Right forelimb (tissue), 1 donor: ENCODE measurements at places on chromosomes 1 and 21.

DNA sequence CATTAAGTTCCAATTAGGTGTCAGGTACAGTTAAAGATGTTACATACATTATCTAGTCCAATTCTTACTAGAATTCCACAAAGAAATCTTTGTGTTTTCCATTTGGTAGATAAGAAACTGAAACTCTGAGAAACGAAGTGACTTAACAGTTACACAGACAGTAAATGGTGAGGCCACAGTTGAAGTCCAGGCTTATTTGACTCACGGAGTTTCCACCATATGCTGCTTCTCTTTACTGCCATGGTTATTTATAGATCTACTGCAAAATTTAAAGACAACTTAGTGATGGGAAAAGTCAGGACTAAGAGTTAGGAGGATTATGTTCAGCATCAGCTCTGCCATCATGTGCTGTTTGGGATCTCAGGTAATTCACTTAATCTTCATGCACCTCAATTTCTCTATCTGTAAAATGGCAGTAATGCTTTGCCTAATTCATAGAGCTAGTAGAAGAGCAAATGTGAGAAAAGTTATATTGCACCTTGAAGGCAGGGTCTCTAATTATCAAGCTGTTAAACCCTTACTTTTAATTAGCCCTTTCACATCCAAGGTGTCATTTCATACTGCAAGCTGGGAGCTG is 26.2 kb upstream of the SAMSN1 start:
- DNase-seq: no peak

DNA sequence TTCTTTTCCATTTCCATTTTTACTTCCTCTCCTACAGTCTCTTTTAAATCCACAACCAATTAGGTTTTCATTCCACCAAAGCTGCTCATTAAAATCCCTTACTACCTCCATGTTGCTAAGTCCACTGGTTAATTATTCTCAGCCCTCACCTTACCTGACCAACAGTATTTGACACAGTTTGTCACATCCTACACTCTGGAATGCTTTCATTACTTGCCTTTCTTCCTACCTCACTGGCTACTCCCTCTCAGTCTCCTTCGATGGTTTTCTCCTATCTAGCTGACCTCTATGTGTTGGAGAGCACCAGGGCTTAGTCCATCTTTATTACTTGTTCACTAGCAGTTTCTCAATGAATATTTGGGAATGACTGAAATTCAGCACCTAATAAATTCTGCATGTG is 78.6 kb downstream of the NME7 start:
- DNase-seq: no peak

- DNase-seq: no peak
These were observed 148.4 kb downstream of the GPATCH2 start for GRCh38 chr1:217482356-217483102.

DNA sequence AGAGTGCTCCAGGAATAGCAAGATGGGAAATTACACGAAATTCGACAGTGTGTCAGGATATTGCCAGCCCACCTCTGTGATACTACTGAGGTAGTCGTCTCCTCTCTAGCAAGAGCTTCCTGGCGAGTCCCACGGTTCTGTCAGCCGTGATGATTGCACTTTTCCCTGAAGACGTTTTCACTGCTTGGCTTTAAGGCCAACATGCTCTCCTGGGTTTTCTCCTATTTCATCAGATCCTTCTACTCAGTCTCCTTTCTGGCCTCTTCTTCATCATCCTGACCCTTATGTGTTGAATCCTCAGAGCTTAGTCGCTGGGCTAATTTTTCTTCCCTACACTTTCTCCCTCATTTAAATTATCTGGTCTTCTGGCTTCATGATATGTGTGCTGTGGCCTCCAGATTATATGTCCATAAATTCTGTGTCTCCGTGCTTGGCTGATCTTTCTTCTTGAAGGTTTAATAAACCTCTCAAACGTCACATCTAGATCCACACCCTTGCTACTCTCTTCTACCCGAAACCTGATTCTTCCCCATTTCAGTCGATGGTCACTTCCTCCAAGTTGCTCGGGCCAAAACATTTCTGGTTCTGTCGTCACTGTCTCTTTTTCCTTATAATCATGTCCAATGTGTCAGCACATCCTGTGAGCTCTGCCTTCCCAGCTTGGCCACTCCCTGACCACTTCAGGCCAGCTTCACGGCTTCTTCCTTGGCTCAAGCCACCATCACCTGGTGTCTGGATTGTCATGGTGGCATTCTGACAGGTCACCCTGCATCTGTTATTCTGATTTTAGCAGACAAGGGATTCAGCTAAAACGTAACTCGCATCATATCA is 12.2 kb downstream of the OR2B11 start:
- no peak for DNase-seq

DNA sequence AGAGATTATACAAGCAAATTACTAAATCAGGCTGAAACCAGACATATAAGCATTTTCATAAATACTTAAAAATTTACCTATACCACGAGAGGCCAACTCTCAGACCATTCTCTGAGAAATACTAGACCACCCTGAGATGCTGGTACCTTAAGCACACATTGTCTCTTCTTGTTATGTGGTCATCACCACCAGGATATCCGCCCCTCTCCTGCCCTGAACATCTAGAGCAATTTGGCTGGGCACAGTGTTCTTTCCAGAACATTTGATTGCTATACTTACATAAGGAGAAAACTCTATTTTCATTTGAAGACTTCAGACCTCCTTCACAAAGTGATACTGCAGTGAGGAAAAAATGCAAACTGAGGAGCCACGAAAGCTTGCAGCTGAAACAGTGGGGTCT is 36.2 kb upstream of the DUSP10 start:
- no peak for DNase-seq

GRCh38 chr1:160859166-160859565 is 3.5 kb downstream of the CD244 start:
- no peak for DNase-seq

GRCh38 chr21:31957631-31958030 is 84.8 kb downstream of the HUNK start:
- DNase-seq: no peak

GRCh38 chr1:75548721-75549480 is 62.0 kb downstream of the SLC44A5 start:
- no peak for DNase-seq

GRCh38 chr1:168437821-168438220 is 106.0 kb downstream of the XCL2 start:
- DNase-seq: no peak

DNA sequence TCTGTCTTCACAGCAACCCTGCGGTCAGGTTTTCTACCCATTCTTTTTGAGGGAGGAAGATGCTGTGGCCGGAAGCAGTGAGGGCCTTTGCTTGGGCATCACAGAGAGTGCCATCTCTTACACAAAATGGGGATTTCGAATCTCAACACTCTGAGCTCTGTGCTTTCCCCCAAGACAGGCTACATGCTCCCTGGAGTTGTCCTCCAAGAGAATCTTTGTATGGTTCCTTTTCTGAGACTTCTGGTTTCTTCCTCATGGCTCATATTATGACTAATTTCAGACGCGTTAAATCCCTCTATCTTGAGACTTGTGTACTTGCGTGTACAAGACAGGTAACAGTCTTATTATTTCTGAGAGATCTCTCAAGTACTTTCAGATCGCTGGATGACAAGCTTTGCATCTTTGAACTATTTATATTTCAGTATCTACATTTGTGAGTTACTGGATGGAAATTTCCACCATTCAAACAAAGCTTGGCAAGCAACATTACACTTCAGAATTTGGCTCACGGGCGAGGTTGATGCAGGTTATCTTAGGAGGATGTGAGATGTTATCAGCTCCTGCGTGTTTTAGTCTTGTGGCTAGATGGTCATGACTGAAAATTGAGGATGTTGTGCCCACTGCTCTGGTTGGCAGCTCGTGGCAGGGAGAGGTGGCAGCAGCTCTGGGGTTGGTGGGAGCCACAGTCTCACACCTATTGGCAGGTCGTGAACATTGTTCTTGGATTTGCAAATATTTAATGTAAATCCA is 19.4 kb downstream of the ABCG1 start:
- DNase-seq: no peak

DNA sequence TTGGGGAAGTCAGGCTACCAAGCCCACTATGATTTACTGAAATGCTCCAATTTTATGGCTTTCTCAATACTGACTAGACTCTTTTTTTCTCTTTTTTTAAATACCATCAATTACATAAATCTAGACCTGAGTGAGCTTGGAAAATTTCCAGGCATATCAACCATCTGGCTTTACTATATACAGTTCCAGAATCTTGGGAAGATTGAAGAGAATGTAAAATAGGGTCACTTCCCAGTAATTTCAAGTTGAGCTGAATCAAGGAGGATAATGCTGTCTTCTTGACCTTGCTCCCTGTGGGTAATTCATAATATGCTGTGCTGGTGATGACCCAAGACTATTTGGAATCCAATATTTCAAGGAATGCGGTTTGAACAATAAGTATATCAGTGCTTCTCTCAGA is 108.1 kb downstream of the MAP3K21 start:
- DNase-seq: no peak

DNA sequence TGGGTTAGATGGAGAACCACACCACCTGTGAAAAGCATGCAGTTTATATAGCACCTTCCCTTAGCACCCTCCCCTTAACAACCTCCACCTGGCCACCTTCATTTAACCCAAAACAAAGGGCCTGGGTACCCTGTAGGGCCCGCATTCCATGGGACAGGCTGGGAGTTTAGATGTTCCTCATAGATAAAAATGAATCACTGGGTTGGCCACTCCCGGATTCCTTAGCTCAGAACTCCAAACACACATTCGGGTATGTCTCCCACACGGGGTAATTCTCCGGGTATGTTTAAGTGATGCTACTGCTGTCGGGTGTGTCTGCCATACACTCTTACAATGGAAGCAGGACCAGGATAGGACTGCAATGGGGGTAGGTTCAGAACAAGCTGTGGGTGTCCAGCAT is 43.9 kb upstream of the FOXO6 start:
- no peak for DNase-seq

GRCh38 chr1:110113551-110113950 is 1.3 kb downstream of the UBL4B start:
- DNase-seq: no peak

DNA sequence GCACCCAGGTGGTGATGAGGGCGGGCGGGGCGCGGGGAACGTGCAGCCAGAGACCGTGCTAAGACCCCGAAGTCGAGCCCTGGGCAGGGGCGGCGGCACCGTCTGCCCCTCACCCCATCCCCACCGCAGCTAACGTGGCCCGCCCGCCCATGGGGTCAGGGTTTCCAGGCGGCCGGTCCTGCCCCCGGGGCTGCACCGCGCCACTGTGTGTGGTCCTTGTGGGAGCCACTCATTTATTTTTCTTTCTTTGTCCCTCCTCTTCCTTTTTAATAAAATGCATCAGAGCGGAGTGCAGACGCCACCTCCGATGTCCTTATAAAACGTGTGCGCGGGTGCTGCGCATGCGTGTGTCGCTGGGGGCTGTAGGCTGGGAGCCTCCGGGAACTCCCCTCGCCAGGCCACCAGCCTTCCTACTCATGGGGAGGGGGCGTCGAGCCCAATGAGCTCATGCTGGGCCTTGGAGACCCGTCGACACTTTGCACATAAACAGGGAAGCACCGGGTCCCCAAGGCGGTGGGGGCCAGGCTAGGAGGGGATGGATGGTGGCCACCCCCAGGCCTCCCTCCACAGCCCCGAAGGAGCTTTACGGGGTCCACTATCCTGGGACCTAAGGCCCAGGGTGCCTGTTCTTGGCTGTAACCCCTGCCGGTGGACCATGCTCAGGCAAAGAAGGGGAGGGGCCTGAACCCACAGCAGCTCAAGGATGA is 59.9 kb downstream of the WNT9A start:
- DNase-seq: peak; percentile 82

DNA sequence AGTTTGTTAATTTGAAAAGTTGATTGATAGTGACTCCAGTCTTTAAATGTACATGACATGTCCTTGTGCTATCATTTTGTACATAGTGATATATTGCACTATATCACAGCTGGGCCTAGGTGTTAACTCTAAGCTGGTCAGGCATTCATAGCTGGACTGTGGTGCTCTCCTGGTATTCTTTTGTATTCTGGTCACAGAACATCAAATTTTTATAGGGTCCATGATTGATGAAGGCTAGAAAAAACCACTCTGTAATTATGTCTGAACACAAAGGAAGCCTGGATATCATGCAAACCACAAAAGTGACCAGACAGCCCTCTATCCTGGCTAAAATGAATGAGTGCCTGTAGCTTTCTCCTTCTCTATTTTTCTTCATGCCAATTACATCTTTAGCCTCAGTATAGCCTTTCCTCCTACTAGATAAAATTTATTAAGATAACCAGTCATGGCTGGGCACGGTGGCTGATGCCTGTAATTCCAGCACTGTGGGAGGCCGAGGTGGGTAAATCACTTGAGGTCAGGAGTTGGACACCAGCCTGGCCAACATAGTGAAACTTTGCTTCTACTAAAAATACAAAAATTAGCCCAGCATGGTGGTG is 134.9 kb upstream of the B3GALT2 start:
- no peak for DNase-seq

DNA sequence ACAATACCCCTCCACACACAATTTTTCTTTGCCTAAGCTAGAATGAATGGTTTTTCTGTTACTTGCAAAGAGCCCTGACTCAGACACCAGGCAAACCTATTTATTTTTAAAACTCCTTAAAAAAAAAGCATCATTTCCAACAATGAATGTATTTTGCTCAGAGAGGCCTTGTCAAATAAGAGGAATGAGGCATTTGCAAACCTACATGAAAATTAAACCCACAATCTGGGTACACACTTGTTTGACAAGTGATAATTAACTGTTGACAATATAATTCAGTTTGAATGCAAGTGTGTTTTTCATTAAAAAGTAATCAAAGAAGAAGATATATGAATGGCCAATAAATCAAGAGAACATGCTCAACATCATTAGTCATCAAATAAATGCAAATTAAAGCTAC is 339.5 kb downstream of the PTPRU start:
- no peak for DNase-seq

DNA sequence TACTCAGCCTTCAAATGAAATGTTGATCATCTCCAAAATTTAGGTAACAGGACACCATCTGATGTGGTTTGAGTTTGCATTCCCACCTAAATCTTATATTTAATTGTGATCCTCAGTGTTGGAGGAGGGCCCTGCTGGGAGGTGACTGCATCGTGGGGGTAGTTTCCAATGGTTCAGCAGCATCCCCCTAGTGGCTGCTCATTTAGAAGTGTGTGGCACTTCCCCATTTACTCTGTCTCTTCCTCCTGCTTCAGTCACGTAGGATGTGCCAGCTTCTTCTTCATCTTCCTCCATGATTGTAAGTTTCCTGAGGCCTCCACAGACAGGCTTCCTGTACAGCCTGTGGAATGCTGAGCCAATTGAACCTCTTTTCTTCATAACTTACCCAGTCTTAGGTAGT is 731.2 kb downstream of the USP25 start:
- DNase-seq: no peak

- DNase-seq: no peak
These were observed 5.6 kb upstream of the BSDC1 start for GRCh38 chr1:32399843-32400242.
